ENCODE measurements at places on chromosomes 1 and 21.
A peak's percentile ranks its signal among the peaks of the same experiment; 100 is the strongest.

DNA sequence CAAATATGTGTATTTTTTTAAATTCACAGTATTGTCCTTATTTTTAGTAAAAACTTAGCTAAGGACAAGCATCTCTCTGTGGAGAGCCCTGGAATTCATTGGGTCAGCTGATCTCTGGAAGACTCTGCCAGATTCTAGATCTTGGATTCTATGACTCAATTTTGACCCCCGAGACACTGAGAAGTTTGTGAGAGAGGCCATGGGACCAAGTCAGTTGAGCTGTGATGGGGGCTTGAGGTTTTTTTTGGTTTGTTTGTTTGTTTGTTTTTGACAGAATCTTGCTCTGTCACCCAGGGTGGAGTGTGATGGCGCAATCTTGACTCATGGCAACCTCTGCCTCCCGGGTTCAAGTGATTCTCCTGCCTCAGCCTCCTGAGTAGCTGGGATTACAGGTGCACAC is 13.5 kb downstream of the SHISA4 start:
- no peak for DNase-seq

DNA sequence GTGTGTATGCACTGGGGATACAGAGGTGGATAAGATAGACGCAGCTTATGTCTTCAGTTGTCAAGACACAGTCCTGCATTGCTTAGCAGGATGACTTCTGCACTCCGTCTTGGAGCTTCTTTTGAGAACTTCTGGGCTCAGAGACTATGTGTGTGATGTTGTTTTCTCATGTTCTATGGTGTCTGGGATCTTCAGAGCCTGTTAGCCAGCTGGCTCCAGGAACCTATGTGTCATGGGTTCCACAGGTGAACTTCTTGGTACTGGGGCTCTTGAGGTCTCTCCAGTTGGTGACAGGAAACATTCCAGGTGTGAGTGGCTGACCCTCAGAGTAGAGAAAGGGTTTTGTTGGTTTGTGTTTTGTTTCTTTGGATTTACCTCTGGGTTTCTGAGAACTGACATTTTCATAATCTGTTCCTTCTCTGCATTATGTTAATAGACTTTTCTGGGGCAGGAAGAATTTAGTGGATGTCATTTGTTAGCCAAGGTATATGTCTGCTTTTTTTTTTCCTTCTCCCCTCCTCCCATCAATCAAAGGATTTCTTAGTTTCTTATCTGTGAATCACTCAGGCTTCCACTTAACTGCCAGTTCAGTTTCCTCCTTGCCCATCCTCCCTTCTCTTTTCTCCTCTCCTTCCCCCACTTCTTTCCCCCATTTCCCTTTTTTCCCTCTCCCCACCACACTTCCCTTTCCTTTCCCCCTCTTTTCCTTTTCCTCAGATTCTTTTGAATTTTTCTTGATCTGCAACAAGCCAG is 18.1 kb downstream of the FGGY start:
- no peak for DNase-seq

DNA sequence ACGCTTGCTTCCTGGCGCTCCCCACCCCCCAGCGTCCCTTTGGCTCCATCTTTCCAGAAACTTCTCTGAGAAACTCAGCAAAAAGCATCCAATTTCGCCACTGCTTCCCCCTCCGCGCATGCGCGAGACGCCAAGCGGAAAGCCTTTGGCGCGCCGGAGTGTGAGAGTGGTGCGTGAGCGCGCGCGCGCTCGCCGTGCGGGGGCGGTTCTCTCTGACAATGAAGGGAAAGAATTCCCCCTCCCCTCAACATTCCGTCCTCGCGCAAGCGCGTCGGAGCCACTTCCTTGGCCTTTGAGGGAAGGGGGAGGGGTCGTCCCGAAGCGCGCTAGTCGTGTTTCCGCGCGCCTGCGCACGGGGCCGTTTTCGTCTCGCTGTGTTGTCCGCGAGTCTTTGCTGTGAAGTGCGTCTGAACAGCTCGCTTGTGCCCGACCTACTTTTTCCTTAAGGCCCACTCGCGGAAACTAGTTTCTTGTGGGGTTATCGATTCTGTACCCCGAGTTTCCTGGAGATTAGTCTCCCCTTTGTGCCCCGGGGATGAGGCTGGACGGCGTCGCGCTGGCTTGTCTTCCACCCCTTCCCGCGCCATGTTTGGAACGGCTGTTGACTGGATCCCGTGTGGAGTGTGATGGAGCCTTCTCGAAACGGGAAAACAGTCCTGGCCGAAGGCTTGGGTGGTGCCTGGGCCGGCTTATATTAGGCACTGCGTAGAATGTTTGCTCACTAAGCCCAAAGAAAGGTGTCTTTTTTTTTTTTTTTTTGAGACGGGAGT is 11.6 kb upstream of the SPEN start:
- DNase-seq, result peak; percentile 98

DNA sequence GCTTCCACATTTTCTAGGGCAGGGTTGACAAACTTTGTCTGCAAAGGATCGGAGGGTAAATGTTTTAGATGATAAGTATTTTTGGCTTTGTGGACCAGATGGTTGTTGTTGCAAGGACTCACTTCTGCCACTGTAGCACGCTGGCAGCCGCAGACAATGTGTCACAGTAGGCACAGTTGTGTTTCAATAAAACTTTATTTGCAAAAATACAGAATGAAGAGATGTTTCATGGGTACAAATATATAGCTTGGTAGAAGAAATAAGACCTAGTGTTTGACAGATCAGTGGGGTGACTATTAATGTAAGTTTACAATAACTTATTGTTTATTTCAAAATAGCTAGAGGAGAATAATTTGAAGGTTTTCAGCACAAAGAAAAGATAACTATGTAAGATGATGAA is 127.8 kb downstream of the GRIK3 start:
- DNase-seq, result no peak

GRCh38 chr21:44366586-44367211 is 13.3 kb downstream of the TRPM2 start:
- DNase-seq, result no peak

- no peak for DNase-seq
Measured at GRCh38 chr1:54575161-54575560, 27.1 kb downstream of the ACOT11 start.

DNA sequence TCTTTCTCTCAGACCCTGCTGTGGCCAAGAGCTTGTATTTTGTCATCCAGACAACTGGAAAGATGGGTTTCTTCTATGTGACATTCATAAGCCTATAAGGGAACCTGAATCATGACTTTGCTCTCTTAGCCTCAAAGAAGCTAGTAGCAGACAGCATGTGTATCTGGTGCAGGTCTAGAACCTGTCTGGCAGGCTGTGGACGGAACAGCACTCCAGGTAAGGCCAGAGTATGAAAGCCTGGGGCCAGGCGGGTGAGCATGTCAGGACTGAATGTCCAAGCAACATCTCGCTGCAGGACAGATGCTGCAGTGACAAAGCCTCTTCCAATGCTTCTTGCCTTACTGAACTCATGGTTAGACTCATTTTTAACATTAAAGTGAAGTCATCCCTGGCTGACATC is 32.8 kb downstream of the AKNAD1 start:
- no peak for DNase-seq

- DNase-seq, result no peak
Measured at GRCh38 chr1:43056981-43057391, 98.3 kb upstream of the SLC2A1 start.

DNA sequence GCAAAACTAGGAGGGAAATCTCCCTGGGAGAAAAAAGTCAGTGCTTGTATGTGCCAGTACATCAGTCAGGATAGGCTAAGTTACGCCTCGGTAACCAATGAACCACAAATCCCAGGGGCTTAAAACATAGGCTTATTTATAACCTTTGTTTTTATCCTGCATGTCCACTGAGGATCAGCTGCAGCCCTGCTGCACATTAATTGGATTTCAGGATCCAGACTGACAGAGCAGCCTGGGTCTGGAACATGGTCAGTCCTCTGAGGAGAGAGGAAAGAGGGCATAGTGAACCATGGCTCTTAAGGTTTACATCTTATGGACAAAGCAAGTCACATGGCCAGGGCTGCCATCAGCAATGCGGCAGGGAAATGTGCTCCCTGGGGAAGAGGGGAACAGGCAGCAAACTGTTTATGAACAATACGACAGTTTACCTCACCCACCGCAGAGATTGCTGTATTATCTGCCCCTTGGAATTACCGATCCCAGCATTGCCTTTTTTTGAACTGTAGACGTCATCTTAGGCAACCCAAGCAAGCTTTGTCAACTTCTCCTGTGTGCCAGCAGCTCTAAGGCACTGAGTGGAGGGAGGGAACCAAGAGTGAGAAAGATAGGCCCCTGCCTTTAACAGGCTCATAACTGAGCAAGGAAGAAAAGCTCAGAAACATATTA is 9.1 kb upstream of the SPRR4 start:
- DNase-seq, result no peak

- DNase-seq, result no peak
Measured at GRCh38 chr1:7110321-7110720, 325.1 kb downstream of the CAMTA1 start.

DNA sequence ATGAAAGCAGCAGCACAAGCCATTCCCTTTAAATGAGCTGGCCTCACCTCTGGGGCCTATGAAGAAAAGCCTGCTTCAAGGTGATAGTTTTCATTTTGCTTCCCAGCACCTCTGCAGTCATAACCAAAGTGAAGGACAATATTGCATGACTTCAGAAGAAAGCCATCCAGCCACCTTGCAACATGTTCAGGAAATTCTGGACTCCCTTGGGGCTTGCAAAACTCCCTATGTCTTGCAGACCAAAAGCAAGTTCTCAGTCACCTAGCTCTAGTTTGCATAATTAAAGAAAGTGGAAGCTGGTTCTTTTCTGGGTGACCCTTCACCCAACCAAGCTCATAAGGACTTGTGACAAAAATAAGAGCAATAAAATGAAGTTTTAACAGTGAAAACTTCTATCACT is 87.6 kb downstream of the GFI1 start:
- DNase-seq, result no peak

GRCh38 chr1:94934551-94934950 is 7.6 kb upstream of the CNN3 start:
- DNase-seq, result no peak

DNA sequence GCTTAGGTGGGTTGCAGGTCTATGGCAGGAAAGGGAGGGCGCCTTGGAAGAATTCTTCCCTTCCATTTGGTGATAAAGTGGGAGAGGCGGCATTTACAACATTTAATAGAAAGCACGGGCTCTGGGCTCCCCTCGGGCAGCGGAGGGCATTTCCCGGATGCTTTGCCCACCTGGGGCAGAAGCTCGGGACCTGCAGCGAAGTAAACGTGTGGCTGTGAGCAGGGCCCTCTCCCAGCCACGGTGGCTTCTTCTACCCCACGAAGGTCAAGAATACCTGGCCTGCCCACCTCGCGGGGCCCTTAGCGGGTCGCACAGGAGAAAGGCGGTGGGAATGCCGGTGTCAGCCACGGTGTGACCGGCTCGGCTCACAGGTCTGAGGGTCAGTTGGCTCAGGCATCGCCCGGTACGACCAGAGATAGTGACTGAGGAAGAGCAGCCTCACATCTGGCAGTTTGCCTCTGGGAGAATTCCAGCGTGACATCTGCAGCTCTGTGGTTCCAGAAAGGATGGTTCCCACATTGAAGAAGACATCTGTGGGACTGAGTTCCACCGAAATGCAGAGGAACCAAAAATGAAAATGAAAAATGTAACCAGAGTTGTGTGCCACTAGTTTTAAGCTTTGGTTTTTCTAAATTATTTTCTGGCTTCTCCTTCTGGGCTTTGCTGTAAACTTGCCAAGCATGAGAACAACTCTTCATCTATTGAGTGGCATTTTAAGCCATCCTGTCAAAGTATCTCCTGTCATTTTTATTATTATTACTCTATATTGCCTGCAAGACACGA is 720 bp upstream of the F3 start:
- DNase-seq, result no peak

DNA sequence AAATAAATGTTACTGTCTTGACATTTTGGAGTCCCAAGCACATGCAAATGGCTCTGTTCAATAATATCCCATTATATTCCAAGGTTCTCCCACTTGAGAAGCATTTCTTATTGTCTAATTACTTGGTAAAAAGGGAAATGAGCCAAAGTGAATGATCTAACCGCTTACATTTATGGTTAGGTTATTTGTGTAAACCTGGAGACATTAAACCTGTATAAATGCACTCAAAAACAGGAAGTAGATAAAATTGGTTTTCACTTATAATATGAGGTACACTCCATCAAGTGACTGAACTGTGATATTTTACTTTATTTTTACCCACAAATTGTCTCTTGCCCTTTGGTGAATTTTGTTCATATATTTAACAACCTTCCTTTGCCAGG is 26.8 kb downstream of the KIF1B start:
- DNase-seq, result no peak

DNA sequence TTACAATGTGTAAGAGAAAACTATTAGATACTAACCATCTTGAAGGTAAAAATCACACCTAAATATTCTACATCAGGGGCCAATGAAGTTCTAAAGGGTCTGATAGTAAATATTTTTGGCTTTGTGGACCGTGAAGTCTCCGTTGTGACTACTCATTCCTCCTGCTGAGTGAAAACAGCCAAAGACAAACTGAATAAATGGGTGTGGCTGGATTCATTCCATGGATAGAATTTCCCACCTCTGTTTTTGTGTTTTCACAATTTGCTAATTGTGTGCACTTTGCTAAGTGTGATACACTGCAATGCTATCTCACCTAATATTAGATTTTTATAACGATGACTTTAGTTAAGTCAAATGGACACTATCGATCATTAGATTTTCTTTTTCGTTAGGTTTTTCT is 1474.0 kb downstream of the PLA2G4A start:
- DNase-seq, result no peak

DNA sequence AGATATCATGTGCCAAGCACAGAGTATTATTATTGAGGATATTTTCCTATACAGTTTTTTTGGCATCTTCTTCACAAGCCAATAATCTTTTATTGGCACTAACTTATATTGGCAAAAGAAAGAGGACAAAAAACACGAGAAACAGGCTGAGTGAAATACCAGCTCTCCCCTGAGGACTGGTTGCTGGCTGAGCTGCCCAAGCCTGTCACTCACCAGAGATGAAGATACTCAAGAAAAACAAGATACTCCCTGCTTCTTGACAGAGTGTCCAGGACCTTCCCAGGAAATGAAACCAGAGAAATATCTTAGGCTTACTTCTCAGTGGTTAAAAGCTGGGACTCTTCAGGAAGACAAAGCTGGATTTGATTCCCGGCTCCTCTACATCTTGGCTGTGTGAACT is 35.9 kb upstream of the ATP1B1 start:
- DNase-seq, result no peak

- DNase-seq, result no peak
Measured at GRCh38 chr21:43343095-43343991, 83.6 kb downstream of the SIK1 start.

- DNase-seq, result no peak
Measured at GRCh38 chr1:3561702-3562101, 49.6 kb downstream of the MEGF6 start.

- DNase-seq, result no peak
Measured at GRCh38 chr1:3858231-3858981, 1.1 kb downstream of the DFFB start.

DNA sequence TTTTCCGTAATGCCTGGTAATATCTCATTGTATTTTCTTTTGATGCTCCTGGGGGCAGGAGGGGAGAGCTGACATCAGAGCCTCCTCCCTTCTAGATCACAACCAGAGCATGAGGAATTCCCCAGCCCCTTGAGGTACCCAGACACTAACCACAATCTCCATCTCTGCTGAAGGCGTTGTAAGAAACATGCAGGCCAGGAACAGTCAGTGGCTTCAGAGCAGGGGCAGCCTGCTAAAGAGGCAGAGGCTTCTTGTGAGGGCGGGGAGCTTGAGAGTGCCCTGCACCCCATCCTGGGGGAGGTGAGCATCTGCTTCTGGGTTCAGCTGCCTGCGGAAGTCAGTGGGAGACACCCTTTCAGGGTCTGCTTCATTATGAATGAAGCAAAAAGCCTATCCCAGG is 19.0 kb downstream of the MAPKAPK2 start:
- peak; percentile 47 for DNase-seq

GRCh38 chr1:18580047-18580446 is 50.6 kb upstream of the PAX7 start:
- no peak for DNase-seq

GRCh38 chr1:78726686-78727085 is 77.1 kb downstream of the IFI44 start:
- DNase-seq, result no peak
